Brain (organoid and tissue), 16 donors: ENCODE measurements at places on chromosomes 6 and 20.

DNA sequence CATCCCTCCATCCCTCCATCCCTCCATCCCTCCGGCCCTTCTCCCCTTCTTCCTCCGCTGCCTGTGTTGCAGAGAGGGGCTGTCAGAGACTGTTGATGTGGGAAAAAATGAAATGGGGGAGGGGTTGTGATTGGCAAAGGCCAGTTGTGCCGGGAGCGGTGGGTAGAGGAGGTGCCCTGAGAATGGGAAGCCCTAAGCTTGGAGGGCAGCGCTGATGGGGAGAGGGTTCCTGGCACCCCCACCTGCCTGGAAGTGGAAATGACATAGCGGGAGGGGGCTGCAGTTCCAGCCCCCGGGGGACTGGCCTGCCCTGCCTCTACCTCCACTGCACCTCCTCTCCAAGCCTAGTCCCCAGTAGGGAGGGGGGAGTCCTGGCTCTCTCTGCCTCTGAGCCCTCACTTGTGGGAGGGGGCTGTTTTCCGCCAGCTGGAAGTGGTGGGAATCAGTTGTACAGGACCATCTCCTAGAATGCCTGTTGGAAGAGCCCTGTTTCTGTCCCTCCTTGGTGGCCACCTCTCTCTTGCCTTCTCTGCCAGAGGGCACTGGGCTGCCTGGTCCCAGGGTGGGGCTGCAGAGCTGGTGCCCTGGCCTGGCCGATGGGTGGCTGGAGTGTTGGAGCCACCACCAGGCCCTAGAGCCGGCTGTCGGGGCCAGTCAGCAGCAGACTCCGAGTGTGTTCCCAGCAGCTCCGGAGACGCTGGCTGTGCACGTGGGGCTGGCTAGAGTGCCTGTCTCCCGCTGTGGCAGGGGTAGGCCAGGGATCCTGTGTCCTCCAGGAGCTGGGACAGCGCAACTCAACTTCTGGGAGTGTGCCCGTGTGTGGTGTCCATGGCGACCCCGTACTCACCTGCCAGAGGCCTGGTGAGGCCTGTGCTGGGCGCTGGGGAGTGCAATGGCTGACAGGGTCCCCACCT is 1.5 kb downstream of the DLGAP4 start:
- no peak for DNase-seq

DNA sequence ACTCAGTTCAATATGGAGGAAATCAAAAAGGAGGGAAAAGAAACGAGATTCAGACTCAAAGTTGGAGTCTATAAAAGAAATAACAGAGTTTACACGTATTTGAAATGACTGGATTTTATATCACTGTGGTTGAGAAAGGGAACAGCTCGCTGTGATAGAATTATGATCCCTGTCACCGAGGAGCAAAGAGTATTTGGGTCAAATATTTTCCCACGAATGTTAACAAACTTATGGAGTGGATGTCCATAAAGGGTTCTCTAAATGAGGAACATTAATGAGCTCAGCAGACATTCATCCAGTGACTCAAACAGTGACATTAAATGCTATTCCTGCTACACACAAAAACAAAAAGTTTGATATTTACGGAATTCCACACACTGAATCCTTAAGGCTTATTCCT is 57.9 kb downstream of the FHL5 start:
- DNase-seq = no peak

- DNase-seq = no peak
Observed at GRCh38 chr20:7975851-7976414, 35.7 kb upstream of the HAO1 start.

DNA sequence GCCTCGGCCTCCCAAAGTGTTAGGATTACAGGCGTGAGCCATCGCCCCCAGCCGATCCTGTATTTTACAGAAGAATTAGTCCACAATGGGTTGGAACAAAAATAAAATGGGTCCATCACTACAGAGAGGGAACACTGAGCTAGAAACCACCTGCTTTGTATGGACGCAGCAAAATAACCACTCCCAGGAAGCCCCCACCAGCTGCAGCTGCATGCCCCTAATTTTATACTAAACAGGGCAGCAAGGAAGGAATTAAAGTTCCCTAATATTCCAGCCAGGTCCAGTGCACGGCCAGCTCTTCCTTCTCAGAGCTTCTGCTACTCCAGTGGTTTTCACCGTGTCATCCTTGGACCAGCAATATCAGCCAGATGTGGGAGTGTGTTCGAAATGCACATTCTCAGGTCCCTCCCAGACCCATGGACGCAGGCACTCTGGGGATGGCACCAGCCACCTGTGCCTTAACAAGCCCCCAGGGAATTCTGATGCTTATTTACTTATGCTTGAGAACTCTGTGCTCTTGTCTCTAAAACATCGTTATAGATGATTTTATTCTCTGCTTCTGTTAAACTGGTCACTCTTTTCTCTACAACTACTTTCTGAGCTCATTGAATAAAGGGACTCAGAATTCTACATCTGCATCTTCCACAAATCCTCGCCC is 189.5 kb upstream of the SLC24A3 start:
- no peak for DNase-seq

GRCh38 chr6:29757701-29758293 is 34.6 kb downstream of the HLA-F start:
- DNase-seq = no peak

GRCh38 chr6:162371121-162371520 is 356.4 kb downstream of the PRKN start:
- no peak for DNase-seq

DNA sequence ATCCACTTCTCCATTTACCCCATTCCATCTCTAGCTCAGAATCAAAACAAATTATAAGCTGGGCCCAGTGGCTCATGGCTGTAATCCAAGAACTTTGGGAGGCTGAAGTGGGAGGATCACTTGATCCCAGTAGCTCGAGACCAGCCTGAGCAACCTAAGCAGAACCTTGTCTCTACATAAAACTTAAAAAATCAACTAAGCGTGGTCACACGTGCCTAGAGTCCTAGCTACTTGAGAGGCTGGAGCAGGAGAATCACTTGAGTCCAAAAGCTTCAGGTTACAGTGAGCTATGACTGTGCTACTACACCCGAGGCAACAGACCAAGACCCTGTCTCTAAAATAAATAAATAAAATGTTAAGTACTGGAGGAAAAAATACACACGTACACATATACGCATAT is 74.7 kb upstream of the RUNX2 start:
- no peak for DNase-seq

DNA sequence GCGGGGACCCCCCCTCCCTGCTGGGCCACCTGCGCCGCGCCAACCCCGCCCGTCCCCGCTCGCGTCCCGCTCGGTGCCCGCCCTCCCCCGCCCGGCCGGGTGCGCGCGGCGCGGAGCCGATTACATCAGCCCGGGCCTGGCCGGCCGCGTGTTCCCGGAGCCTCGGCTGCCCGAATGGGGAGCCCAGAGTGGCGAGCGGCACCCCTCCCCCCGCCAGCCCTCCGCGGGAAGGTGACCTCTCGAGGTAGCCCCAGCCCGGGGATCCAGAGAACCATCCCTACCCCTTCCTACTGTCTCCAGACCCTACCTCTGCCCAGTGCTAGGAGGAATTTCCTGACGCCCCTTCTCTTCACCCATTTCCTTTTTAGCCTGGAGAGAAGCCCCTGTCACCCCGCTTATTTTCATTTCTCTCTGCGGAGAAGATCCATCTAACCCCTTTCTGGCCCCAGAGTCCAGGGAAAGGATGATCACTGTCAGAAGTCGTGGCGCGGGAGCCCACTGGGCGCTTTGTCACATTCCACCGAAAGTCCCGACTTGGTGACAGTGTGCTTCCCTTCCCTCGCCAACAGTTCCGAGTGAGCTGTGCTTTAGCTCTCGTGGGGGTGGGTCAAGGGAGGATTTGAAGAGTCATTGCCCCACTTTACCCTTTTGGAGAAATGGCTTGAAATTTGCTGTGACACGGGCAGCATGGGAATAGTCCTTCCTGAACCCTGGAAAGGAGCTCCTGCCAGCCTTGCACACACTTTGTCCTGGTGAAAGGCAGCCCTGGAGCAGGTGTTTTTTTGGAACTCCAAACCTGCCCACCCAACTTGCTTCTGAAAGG is 2.1 kb downstream of the VEGFA start:
- peak; percentile 61 for DNase-seq

- DNase-seq = no peak
Observed at GRCh38 chr6:145199961-145200360, 535.4 kb downstream of the EPM2A start.

DNA sequence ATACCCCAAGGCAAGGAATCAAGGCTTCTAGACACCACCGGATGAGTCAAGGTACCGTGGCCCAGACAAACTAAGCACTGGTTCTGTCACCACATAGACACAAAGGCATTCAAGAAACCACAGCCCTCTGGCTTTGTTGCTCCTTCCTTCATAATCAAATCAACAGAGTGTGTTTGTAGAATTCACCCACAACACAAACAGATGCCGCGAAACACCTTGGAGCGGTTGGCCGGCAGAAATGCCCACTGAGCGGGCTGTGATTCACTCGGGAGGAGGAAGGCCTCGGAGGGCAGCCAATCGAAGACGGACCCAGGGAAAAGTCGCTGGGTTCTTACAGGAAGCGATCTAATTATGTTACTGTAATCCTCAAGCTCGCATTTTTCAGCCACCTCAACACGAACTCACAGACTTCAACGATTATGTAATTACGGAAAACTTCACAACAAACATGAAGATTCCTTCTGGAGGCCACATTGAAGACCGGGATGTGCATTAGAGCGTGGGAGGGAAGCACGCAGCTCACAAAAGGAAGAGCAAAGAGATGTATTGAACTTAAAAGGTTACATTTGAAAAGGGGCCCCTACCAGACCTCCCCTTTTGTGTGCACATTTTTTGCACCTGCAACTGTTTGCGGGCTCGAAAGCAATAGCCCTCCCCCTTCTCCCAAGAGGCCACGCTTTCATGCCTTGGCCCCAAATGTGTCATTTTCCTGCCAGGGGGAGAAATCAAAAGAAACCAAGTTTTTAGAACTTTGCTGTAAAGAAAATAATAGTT is 184.7 kb upstream of the PREP start:
- no peak for DNase-seq

DNA sequence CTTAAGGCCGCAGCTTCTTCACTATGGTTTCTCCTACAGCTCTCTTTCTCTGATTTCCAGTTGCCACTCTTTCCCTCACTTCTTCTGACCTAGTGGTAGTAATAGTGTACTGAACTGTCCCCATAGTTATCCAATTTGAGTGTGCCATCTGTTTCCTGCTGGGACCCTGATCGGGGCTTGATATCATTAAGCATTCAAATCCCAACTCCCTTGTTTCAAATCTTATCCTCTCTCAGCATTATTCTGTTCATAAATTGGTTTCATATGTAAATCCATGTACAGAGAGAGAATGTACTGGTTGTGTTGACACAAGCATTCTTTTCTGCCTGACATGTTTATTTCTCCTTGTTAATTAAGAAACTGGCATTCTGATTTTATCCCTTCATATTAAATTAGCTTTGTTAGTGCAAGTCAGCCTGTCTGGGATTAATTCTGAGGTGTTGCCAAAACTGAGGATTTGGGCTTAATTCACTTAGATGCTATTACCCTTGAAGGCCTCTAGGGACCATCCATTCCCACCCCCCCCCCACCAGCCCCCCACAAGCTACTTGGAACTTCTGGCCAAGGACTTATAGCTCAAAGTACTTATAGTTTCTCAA is 84.6 kb upstream of the PROKR2 start:
- DNase-seq = peak; percentile 35

DNA sequence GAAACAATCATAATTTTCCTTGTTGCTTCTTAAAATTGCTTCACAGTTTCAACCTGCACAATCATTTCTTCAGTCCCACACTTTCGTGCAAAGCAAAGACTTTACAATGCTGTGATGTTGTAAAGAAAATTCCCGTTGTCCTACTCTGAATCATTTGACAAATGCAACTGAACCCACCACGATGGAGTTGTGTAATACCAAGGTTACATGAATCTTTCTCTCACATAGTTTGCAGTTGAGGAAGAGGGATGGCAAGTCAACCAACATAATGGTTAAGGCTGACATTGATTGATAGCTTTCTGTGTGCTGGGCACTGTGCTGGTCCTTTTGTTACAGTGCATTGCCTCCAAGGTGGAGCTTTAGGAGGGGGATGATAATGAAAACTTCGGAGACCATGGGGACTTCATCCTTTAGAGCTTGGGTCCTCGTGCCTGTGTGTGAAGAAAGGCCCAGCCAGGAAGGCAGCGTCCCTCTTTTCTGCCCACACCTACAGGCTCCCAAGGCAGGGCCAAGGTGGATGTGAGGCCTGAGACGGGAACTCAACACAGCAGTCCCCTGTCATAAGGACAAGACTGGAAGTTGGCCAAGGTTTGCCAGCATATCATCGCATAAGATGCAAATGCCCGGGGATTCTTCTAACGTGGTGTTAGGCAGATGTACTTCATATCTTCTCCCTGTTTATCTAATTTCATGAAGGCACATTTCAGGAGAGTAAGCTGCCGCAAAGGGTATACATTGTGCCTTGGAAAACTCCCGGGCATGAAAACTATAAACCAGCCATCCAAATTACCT is 96.9 kb downstream of the LY86 start:
- no peak for DNase-seq

DNA sequence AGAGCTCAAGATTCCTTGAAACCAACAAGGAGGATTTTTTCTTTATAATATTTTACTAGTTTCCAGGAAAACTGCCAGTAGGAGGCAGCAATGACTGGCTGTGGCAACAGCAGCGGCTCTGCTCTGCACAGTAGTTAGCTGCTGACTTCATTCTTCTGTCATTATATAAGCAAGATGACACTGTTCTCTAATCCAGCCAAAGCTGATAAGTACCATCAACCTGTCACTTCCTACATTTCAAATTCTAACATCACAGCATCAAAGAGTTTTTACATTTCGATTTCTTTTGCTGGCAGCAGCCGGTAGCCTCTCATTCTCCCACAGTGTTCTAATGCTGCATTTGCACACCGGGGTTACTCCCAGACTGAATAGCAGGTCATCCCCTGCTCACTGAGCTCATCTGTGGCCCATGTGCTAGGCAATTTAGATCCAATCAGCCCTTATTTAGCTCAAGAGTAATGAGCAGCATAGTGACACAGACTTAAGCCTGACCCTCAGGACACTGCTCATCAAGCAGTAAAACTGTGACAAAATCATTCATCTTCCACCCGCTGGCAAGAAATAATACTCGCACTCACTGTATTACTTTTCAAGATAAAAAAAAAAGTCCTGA is 67.8 kb downstream of the MMS22L start:
- peak; percentile 96 for DNase-seq

DNA sequence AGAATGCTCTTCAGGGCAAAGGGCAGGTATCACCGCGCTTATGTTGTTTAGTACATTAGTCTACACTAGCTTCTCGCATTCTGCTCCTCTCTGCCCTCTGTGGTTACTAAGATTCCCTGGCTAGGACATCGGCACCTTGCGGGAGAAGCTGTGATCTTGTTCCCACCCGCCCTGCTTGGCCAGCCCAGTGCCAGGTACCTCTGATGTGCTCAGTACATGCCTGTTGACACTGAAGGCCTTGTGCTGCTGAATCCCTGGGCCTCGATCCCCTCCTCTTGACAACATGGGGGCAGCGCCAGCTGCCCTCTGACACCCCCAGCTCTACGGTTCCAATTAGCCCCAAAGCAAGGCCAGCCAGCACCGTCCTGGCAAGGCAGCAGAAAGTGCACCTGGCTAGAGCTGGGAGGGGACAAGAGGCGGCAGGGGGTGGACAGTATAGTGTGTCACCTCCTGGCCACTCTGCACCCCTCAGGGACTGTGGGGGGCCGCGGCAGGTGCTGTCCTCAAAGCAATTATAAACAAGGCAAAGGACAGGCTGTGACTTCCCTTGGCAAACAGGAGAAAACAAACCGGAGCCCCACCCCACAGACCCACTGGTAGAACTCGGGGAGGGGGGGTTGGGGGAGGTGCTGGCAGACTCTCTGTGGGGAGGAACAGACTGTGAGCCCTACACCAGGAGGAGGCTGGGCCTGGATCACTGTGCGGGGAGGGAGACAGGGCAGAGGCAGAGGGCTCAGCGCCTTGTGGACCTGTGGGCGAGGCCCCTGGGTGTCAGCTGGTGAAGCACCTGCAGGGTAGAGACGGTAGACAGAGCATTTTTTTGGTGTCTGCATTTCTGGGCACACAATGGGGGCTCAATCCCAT is 7.1 kb downstream of the TFEB start:
- no peak for DNase-seq
